ENCODE measurements at places on chromosomes 1 and 21.
A peak's percentile ranks its signal among the peaks of the same experiment; 100 is the strongest.

- DNase-seq = no peak
These were observed 62.2 kb upstream of the KIF26B start for GRCh38 chr1:245092638-245092976.

- DNase-seq = no peak
These were observed 618.0 kb downstream of the NPHP4 start for GRCh38 chr1:5374192-5374591.

- DNase-seq = no peak
These were observed 79.7 kb downstream of the CACHD1 start for GRCh38 chr1:64549464-64550239.

GRCh38 chr1:225446981-225447615 lies 19.3 kb upstream of the LBR start:
- no peak for DNase-seq

DNA sequence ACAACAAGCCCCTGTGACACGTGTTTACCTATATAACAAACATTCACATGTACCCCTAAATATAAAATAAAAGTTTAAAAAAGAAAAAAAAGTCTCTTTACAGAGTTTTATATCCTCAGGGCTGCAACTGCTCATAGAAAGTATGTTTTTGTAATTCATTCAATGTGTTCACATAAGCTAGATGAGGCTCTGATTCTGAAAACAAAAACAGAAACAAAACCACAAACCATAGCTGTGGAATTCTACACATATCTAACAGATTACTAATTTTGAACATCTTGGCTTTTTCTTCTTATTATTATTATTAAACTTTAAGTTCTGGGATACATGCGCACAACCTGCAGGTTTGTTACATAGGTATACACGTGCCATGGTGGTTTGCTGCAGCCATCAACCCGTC lies 579.6 kb upstream of the ZRANB2 start:
- DNase-seq = no peak

GRCh38 chr1:5342172-5342571 lies 650.1 kb downstream of the NPHP4 start:
- DNase-seq = no peak

DNA sequence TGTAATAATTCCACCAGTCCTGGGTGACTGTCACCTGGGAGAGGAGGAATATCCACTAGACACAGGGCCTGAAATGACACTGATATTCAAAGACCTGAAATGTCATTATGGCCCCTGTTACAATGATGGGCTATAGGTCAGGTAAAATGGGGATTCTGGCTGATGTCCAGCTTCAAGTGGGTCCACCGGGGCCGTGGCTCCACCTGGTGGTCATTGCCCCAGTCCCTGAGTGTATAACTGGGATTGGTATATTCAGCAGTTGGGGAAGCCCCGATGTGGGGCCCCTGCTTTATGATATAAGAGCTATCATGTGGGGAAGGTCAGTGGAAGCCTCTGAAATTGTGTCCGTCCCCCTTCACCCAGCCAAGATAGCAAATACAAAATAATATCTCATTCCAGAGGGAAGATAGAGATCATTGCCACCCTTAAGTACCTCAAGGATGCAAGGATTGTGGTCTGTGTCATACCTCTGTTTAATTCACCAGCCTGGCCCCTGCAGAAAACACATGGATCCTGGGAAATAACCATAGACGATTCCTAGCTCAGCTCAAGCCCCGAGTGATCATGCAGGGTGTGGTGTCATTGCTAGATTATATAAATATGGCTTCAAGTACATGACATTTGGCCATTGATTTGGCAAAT lies 19.4 kb downstream of the PLEKHO1 start:
- DNase-seq = peak; percentile 37

DNA sequence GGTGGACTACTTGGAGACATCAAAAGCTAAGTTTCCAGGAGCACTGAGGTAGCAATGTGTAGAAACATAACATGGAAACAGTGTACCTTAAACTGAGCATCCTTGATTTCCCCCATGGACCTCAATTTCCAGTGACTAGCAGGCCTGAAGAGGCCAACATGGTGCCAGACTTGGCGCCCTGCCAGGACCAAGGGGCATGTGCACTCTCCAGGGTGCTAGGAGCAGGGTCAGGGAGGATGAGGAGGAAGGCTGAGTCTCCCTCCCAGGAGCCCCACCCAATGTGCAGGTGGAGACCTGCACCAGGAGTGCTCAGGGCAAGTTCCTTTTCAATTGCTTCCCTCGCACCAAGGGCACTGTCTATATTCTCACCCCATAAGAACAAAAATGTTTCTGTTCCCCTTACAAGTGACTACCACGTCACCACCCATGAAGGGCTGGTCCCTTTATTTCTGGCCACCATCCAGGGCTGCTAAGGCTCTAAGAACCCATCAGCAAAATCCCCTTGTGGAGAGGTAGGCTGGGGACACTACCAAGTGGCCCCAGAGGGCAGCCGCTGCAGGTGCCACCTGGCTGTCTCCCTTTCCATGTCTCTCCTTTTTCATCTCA lies 39.2 kb downstream of the MX1 start:
- no peak for DNase-seq

DNA sequence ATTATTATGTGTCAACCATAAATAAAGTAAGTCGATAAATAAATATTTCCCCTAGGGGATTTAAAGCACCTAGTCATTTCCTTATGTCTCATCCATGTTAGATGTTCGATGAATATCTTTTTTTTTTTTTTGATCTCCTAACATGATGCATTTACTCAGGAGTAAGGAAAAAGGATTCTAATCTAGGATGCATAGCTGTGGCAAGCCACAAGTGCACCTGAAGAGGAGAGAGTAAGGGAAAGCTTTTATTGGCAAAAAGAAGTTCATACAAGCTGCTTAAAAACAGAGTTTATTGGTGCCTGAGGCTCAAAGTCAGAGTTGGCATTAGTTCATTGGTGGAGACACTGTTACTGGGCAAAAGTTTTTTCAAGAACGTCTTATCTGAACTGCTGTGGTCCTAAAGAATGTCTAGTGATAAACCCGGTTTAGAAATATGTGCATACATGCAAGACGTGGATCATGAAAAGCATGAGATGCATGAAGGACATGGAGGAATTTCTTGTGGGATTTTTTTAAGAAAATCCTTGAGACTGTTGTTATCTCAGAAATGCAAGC lies 51.7 kb downstream of the SWT1 start:
- no peak for DNase-seq

DNA sequence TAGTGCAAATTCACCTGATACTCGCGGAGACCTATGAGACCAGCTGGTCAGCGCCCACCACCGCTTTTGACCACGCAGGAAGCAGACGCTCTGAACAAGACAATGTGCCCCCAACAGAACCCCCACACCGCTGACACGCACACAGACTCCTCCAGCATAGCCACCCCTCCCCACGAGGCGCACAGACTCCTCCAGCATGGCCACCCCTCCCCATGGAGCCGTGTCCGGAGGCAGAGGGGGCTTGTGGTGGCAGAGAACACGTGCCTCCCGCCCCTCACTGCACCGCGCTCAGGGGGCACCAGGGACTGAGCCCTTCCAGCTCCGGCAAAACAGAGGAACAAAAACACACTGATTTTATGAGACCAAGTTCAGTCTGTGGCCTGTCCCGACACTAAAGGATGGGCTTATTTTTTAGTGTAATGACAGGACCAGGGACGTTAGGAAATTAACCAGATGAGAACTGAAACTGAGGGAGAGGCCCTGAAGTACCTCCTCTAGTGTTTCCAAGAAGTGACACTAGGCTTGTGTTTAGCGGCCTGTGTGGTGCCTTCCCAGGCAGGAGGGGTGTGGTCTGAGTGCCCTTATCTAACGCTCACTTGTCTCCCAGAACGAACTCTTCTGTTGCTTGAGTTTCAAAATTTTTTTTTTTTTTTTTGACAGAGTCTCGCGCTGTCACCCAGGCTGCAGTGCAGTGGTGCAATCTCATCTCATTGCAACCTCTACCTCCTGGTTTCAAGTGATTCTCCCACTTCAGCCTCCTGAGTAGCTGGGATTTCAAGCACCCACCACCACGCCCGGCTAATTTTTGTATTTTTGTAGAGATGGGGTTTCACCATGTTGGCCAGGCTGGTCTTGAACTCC lies 10.0 kb upstream of the AGPAT3 start:
- no peak for DNase-seq

GRCh38 chr1:169867012-169867675 lies 26.6 kb downstream of the SCYL3 start:
- DNase-seq = no peak

DNA sequence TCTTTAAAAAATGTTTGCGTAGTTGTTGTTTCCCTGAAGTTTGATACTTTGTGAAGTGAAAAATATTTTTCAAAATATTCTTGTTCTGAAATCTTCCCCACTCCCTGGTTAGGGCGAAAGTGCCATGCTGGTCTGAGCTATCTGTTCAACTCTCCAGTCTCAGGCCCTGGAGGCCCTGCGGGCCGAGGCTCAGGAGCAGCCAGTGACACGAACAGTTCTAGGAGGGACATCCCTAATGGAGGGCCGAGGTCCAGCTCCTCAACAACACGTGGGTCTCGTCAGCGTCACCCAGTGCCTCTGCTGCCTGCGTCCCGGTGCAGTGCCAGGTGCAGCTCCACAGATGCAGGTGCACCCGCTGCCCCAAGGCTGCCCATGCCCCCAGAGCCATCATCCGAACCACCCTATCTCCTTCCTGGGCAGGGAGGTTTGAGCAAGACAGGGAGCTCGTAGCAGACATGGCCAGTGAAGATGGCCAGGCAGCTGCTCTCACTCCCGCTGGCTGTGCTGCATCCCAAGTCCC lies 69.7 kb upstream of the COL6A1 start:
- DNase-seq = no peak

GRCh38 chr1:153470707-153471106 lies 10.3 kb upstream of the S100A7 start:
- DNase-seq = no peak

GRCh38 chr21:29168891-29169315 lies 38.5 kb downstream of the MAP3K7CL start:
- no peak for DNase-seq

DNA sequence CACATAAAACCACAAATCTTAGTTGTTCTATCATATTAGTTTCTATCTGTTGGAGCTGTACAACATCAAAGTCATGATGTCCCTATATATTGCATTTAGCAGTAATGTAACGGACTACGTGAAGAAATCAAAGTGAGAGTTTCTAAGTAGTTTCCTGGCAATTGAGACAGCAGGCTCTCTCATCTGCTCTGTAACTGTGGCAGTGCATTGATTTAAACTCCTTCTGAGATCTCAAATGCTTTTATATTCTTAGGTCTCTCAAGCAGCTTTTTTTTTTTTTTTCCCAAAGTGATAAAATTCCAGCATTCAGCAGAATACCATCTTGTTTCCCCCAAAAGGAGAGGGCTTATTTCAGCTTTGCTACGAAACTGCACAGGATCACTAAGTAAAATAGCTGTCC lies 480.1 kb downstream of the PTBP2 start:
- no peak for DNase-seq

DNA sequence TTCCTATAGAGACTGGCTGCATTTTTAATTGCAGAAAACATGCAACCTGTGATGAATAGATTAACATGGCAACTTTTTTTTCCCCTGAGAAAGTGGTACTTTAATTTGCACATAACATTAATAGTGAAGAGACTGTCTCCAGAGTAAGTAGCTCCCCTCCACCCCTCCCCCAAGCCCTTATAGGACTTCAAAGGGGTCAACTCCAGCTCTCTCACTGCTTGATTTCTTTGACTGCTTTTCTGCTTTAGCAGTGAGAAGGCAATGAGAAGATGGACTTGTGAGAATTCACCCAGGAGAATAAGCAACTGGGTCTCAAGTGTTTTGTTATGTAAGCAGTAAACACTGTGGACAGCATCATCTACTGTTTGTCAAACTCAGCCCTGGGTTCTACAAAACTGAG lies 355.0 kb downstream of the CAMTA1 start:
- DNase-seq = no peak

DNA sequence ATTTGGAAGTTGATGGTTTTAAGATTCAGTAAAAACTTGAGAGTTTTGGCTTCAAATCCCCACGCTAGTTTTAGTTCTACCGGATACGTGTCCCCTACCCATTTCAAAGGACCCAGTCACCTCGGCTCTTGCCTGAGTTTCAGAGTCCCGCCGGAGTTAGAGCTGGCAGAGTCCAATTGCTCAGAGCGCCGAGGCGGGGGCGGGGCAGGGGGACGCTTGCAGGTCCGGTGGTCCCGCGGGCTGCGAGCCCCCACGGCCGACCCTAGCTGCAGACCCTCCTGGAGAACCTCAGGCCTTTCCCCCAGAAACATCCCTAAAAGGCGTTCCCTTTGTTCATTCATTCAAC lies 765 bp upstream of the VPS45 start:
- DNase-seq = peak; percentile 64

DNA sequence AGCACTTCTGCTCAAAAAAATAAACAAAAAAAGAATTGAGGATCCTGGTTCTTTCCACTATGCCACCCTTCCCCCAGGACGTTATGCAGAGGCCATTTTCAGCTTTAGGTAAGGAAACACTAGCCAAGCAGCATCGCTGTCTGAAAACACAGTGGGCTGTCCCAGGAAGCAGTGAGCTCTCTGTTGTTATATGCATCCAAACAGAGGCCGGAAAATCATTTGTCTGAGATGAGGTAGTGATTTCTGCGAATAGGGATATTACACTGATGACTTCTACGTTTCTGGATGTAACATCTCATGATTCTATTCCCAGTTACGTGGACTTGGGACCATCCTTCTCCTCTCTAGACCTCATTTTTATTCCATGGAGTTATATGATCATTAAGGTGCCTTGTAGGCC lies 137.2 kb downstream of the OMA1 start:
- DNase-seq = no peak

DNA sequence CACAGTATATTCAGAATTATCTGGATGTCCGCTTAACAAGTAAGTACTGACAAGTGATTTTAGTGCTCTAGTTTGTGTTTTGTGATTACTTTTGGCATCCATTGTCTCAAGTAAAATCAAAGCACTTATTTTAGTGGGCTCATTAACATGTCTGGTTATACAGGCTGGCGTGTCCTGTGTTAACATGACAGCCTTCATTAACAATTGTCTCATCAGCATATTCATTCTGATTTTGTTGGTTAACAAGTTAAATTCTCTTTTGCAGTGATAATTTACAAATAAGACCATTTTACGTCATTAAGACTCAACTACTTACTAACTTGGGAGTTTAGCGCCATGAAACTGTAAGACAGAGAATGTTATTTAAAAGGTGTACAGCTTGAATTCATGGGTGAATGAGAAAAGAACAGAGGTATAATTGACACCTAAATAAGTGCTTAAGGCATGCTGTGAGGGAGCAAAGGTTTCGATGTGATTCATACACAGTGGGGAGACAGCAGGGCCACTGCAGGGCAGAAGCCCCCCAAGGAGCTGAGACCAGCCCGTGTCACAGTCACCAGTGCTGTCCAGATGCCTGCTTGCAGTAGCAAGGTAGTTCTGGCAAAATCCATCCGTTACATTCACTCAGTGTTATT lies 22.4 kb downstream of the TAF5L start:
- no peak for DNase-seq

DNA sequence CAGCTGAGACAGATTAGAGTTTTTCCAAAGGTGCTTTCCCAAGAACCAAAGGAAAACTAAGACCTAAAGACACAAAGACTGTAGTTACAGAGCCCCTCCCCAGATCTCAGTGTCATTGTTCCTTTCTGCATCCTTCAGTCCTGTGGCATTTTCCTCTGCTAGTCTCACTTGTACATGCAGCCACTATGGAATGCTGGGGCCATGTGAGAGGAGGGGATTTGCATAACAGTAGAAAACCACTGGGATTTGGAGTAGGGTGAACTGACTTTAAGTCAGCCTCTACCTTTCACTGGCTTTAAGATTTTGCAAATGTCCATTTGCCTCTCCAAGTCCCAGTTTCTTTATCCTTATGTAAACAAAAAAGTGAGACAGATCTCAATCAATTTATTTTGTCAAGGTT lies 119.4 kb upstream of the F3 start:
- DNase-seq = no peak

GRCh38 chr1:30250338-30250983 lies 472.9 kb downstream of the MATN1 start:
- no peak for DNase-seq

Data from midbrain (tissue), 1 donor.